ENCODE measurements at places on chromosomes 4 and X.

- no peak for DNase-seq
Measured at GRCh38 chrX:119399772-119400101, 601 bp downstream of the SLC25A43 start.

DNA sequence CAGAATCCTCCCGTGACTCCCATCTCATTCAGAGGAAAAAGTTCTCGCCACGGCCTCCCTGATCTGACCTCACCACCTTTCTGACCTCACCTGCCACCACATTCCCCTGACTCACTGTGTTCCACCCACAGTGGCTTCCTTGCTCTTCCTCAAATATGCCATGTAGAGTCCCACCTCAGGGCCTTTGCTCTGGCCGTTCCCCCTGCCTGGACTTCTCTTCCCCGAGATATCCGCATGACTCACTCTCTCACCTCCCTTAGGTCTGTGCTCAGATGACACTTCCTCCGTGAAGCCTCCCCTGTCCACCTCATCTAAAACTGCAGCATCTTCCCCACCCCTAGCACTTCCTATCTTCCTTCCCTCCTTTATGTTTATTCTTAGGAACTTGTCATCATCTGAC is 7.2 kb upstream of the TSPYL2 start:
- no peak for DNase-seq

DNA sequence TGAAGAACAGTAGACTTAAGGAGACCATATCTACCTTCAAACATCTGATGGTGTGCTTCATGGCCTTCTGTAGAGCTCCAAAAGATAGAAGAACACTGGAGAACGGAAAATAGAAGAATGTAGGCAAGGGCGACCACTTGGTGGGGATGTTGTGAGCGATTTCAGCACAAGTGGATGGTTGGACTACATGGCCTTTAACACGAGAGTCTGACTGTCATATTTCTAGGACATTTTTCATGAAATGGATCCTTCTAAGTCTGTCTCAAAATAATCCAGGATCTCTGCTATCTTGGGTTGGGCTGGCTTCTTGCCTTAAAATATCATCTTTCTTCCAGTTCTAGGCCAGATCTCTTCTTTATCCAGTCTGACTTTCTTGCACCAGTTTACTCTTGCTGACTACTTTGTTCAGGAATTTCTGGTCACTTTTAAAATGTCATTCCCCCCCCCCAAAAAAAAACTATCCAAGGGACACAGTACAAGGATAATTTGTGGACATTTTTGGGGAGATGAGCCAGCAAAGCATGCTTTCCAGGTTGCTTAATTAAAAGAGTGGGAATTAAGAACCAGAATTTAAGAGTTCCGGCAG is 1.2 kb upstream of the MID1IP1 start:
- DNase-seq: no peak

GRCh38 chrX:23666282-23666681 is 1.0 kb upstream of the PRDX4 start:
- no peak for DNase-seq

- DNase-seq: no peak
Measured at GRCh38 chrX:110145854-110146253, 142.9 kb downstream of the TMEM164 start.

- no peak for DNase-seq
Measured at GRCh38 chrX:3142259-3143042, 101.2 kb downstream of the ARSF start.

- DNase-seq: no peak
Measured at GRCh38 chr4:92232566-92232965, 71.2 kb upstream of the GRID2 start.

GRCh38 chr4:127698789-127699200 is 31.4 kb upstream of the SLC25A31 start:
- DNase-seq: peak; percentile 54

DNA sequence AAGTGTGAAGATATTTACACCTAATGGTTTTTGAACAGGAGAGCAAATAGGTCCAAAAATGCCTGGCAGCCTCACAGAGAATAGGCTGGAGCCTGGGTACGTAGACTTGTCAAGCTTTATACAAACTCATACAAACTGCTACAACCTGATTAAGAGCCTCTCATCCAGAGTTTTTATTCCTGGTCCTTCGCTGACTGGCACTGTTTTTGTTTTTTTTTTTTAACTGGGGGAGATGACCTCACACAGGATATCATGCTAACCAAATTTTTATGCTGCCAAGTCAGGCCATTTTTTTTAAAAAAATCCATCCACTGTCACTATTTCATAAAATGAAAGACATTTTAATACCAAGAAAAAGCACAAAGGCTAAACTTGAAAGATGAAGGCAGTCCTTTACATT is 1.9 kb downstream of the FAM114A1 start:
- DNase-seq: no peak

DNA sequence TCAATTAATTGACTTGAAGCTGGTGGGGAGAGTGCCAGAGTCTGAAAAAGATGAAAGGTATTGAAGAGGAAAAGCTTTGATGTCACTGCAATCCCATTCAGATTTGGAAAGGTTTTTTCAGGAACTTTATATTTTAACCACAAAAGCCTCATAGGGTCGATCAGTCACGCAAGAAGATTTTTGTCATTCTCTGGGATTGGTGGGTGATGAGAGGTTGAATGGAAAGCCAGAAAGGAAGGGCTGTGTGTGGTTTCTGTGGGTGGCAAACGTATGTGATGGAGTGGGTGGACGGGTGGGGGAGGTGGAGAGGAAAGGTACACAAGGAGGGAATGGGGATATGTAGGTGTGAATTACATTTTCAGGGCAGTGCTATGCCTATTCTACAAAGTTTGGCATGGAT is 173.8 kb upstream of the SCML1 start:
- no peak for DNase-seq

GRCh38 chr4:152999346-153000075 is 63.4 kb downstream of the FHDC1 start:
- no peak for DNase-seq

DNA sequence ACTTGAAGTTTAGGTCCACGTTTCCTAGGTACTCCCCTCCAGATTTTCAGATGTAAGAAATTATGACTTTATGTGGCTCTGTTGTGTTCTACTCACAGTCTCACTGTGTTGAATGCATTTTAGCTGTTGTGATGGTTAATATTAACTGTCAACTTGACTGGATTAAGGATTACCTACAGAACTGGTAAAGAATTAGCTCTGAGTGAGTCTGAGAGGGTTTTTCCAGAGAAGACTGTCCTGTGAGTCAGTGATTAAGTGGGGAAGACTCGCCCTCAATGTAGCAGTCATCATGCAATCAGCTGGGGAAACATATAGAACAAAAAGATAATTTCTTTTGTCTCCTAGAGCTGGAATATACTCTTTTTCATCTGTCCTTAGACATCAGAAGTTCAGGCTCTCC is 493.4 kb downstream of the ACTRT1 start:
- no peak for DNase-seq
